ENCODE measurements at places on chromosomes 6 and 20.

DNA sequence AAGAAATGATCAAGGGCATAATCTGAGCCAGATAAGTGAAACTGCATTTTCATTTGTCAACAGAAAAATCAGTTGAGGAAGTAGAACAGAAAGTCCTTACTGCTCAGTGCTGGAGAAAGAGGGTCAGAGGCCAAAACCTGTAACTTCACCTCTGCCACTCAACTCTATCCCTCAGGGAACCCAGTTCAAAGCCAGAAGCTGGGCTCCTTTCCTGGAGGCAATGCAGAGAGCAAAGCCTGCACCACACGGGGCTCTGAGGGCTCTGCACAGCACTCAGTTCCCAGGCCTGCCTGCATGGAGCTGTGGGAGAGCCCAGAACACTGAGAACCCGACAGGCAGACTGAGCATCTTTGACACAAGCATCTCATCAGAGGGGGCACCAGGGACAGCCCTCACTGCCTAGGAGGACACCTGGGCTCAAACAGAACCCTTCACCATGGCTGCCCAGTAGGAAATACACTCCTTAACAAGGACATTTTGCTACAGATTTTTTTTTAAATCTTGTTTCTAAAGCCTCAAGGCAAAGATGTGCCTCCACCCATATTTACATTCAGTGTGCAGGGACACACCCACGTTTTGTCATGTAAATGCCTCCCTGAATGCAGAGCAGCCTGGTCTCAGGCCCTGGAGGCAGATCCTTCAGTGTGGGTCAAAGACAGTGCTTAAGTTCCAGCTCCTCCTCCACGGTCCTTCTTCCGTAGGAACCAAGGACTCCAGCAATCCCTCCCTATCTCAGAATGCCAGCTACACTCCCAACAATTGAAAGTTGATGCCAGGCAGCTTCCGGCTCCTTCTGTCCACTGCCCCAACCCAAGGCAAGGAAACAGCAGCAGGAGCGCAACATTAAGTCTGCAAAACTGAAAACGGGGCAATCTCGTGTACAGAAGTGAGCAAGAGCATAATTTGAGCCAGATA is 6.6 kb downstream of the RNASET2 start:
- no peak for DNase-seq

DNA sequence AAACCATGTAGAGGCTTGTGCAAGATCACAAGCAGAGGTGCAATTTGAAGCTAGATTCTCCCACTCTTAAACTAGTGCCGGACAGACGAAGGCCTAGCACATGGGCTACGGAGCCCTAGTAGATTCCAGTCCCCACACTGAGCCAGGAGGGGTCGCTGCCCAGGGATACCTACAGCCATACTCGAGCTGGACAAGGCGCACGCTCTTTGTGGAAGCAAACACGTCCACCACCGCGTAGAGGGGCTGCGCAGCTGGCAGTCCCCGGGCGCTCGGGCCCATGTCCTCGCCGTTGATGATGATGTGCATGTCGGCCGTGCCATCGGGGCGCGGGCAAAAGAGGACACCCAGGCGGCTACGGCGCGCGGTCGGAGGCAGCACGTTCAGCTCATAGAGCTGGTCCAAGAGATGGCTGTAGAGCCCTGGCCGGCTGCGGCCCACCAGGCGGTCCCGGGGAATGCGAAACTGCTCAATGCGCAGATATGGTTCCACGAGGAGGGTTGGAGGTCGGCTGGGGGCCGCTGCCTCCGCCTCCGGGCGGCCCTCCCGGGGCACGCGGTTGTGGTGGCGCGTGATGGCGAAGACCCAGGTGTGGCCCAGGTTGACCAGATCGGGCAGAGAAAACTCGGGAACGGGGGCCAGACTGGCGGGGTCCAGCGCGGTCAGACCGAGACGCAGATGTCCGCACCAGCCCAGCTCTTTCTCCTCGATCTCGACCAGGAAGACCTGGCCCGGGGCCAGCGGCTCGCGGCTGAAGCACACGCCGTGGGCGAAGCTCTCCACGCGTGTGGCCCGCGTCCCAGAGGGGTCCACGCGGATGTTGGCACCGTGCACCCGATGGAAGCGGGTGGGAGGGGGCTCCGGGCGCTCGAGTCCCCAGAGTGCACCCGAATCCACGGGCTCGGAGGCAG is 677 bp downstream of the NEURL2 start:
- DNase-seq, result peak; percentile 90

DNA sequence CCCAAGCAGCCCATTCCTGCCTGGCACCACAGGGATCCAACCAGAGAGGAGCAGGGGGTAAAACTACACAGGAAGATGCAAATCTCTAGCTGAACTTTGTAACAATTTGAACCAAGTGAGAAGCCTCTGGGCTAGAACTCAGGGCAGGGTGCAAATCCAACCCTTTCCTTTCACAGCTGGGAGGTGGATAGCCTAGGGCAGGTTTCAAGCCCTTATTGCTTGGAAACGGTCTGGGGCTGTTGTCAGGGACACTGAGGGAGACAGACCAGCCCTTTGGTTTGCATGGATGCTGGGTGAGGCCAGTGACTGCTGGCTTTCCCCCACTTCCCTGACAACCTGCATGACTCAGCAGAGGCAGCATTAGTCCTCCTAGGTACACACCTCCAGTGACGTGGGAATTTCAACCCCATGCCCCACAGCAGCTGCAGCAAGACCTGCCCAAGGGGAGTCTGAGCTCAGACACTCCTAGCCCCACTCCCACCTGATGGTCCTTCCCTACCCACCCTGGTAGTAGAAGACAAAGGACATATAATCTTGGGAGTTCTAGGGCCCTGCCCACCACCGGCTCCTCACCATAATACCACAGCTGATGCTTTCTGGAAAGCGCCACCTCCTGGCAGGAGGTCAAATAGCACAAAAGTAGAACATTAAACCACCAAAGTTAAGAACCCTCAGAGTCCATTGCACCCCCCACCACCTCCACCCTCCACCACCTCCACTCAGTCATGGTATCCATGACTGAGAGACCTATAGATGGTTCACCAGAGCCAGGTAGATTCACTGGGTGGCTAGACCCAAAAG is 797.7 kb upstream of the MAN1A1 start:
- DNase-seq, result no peak

DNA sequence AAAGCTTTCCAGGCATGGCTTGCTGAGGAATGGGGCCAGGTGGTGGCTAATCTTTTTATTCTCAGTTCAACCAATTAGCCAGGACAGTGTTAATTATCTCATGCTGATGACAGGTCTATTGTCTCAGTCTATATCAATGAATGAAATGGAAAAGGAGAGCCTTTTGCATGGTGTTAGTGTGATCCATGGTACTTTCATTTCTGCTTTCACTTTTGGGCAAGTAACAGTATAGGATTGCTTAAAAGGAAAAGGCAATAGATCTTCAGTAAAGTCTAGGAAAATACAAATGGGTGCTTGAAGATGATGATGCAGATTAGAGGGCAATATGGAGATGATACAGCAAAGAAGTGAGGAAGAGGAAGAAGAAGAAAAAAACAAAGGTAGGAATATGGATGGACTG is 430.3 kb downstream of the TFAP2A start:
- no peak for DNase-seq

DNA sequence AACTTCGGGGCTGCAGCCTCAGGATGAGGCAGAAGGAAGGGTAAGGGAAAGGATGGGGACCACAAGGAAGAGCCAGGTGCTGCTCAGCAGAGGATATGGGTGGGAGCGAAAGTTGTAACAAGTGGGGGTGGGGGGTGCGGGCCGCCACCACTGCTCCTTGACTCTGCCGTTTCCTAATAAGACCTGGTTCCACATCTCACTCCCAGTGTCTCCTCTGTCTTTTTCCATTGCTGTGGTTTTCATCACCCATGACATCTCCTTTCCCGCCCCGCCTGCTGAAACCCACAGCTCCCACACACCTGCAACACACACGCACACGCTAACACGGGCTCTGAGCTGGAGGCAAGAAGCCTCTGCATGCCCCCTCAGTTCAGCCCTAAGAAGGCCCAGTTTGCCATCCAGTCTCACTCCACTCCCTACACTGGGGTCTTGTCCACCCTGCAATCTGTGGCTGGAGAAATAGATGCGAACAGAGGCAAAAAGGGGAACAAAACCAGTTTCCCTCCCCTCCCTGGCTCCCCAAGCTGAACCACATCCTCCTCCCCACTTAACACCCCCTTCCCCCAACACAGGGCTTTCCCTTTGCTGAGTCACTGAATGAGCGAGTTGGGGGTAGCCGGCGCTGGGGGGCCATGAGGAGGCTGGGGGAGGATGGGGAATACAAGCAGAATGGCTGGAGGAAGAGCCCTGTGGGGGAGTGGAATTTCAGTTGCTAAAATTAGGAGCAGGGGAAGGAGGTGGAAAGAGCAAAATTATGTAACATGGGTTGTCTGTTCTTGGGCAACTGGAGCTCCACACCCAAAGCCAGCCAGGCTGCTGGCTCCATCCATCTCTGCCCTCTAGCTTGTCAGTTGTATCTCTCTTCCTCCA is 11.5 kb downstream of the NFKBIL1 start:
- no peak for DNase-seq

GRCh38 chr6:30565772-30566171 is 5.5 kb upstream of the ABCF1 start:
- no peak for DNase-seq

- DNase-seq, result no peak
Measured at GRCh38 chr20:58084566-58084965, 143.9 kb downstream of the ANKRD60 start.

DNA sequence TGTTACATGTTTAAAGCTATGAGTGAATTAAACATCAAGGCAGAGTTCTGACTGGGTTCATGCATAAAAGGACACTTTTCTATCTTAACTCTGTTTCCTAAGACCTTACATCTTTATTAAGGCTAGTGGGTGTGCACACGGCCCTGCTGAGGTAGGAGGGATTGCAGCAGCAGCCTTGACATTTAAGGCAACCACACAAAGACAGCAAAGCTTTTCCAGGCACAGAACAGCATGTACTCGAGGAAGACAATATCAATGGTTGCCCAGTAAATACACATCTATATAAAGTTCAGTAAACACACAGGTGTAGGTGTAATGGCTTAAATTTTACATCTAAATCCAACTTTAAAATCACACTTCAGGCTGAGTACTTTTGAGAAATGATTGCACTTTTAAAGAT is 79.8 kb upstream of the LOC128125822 start:
- no peak for DNase-seq

DNA sequence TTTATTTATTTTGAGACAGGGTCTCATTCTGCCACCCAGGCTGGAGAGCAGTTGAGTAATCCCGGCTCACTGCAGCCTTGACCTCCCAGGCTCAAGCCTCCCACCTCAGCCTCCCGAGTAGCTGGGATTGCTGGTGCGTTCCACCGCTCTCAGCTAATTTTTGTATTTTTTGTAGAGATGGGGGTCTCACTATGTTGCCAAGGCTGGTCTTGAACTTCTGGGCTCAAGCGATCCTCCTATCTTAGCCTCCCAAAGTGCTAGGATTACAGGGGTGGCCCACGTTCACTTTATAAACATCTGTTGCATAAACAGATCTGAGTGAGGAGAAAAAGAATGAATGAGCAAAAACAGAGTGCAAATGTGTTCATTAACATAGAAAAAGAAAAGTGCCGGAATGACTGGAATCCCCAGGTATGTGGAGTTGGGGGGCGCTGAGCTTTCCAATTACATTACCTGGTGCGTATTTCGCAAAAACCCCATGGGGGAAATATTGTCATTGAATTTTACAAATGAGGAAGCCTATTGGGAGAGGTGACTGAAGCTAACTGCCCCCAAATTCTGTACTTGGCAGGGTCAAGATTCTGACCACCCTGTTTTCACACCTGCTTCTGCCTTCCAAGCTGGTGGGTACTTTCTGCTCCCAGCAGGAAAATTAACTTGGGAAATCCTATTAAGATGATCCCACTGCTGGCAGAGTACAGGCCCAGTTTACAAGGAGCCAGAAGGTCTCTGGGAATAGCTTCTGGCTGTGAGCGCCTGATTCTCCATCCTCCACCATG is 207.7 kb upstream of the JARID2 start:
- DNase-seq, result no peak

DNA sequence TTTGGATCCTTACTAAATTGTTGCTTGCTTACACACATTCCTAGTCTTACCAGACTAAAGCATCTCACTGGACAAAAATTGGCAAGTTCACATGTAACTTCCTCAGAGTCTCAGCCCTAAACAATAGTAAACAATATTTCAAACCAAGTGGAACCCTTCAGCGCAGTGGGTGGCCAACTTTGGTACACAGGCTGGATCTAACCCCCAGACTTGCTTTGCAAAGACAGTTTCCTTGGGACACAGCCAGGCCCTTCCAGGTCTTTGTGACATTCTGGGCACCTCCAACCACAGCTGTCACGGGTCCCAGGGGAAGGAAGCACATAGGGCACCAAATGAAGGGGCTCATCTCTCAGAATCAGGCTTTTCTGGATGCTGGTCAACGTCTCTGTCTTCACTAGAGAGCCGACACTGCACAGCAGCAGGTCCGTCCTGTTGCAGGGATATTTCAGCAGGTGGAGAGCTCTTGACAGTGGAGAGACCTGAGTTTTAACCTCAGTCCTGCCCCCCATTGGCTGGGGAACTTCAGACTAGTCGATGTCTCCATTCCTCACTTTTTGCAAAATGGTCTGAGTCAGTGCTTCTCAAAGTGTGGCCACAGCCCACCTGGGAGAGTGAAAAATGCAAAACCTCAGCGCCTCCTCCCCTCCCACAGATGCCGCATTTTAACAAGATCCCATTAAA is 91.4 kb downstream of the BFSP1 start:
- DNase-seq, result no peak

DNA sequence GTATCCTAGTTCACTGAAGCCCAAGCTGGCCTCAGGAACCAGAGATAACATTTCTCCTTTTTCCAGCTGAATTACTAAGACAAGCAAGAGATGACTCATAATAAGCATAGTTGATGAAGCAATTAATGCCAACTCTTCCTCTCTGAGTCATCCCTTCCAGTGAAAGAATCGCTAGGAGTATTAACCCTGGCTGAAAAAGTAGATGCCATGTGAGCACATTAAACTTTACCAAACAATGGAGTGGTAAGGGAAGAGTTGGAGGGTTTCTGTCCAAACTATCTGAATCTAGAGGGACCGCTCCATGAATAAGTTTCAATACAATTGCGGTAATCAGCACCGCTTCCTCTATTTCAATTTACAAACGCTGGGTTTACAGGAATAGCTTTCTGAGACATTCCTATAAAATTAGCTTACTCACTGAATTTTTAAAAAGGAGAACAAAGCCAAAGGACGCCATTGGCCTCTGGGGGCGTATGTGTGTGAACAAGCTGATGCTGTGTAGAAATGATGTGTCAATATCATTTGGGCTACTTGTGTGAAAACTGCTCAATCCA is 48.3 kb downstream of the ATXN1 start:
- peak; percentile 87 for DNase-seq

- peak; percentile 75 for DNase-seq
Measured at GRCh38 chr6:47407300-47408281, 70.0 kb upstream of the CD2AP start.

GRCh38 chr6:139640448-139640847 is 266.0 kb upstream of the CITED2 start:
- no peak for DNase-seq

- DNase-seq, result no peak
Measured at GRCh38 chr6:162056745-162057144, 670.8 kb downstream of the PRKN start.

DNA sequence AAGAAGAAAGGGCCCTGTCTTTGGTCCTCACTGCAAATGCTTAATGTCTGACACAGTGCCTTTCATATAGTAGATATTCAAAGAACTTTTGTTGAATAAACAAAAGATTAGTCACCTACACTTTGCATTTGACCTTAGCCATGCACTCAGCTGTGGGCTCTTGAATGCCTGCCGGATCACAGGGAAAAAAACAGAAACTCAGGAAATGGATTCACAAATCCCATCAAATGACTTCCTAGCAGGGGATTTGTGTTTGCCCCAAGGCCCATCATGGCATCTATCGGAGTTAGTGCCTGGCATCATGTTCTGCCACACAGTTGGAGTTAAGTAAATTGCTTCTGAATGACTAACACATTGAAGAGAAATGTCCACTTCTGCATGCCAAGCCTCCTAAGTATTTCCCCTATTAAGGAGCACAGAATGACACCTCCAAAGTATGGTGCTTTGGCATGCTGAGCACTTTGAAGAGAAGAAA is 72.3 kb upstream of the DST start:
- DNase-seq, result peak; percentile 64

Data from HT-29 (cell line).